Ovary (tissue), 10 donors: ENCODE measurements at places on chromosomes 6 and 20.

DNA sequence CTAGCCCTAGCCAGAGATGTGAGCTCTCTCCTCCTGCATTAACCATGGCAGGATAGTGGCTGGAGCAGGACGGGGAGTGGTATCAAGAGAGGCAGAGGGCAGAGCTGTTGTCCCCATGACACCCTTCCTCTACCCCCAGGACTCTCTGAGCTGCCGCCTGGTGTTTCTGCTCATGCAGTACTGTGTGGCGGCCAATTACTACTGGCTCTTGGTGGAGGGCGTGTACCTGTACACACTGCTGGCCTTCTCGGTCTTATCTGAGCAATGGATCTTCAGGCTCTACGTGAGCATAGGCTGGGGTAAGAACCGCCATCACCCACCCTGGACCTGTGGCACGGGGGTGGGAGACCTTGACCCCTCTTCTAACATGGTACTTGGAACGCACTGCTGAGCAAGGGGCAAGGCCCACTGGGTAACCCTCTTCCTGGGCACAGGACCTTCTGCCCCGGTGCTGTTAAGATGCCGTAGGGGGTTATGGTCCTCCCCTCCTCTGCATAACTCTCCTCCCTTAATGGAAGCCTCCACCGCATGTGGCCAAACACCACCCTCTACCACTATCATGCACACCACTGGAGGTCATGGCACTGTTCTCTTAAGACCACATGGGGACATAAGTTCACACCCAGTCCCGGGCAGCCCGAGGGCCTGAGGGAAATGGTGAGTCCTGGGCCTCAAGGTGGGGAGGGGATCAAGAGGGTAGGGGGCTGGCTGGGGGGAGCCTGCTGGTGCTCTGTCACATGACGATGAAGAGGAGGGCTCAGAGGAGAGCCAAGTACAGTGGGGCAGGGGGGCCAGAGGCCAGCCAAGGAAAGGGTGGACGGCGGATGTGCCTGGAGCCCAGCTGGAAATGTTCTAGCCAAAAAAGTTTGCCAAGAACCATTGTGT, 25.1 kb downstream of the GLP1R start:
- no peak for DNase-seq

DNA sequence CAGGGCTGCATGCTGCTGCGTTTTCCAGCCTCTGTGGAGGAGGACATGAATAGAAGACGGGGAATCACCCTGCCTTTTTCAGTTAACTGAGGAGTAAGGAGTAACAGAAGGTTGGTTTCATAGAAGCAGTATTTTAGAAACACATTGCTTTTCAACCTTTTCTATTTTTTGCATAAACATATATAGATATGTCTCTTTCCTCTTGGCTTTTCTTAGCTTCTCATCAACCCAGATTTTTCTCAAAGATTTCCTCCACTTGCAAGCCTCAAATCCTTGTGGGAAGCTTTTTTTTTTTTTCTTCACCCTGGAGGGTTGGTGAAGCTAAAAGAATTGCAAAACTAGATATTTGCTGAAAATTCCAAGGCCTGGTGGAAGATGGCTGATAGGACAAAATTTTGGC, 6.0 kb downstream of the SLC24A3 start:
- no peak for DNase-seq

DNA sequence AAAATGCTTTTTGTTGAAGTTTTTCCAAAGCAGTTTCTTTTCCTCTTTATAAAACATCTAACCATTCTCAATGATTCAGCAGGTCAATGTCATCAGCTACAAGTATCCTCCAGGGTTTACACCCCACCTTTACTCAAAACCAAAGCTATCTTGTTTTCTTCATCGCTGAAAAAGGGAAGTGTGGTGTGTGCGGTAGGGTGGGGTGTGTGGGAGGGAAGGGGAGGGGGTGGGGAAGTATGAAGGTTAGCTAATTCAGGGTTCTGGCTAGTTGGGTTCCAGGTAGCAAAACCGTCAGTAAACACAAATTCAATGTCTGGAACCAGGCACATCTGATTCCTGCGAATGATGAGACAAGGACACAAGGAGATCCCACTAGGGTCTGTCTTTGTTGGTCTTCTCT, 189.6 kb downstream of the GJA10 start:
- DNase-seq = no peak

DNA sequence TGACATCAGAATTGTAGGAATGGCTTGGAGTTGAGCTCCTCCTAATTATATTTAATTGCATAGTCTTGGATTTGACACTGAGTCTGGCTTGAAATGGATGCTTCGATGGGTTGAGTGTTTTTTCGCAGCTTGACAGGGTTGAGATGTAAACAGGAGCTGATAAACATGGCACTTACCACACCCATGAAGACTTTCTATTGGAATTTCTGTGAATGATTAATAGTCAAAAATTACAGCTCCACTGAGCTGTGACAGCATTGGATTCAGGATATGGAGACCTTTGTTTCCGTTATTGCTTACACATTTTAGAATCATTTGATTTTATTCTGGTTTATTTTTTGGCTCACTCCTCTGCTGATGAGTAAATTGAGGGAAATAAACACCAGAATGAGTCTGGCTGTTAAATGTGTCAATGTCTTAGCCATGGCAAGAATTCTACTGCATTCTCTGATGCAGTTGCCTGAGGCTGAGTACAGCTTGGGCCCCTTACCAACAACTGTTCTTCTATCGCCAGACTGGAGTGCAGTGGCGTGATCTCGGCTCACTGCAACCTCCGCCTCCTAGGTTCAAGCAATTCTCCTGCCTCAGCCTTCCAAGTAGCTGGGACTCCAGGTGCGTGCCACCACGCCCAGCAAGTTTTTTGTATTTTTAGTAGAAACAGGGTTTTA, 128.1 kb upstream of the DOK5 start:
- DNase-seq = no peak

- DNase-seq = no peak
These were observed 551.3 kb upstream of the EPHA7 start for GRCh38 chr6:93970684-93971083.

DNA sequence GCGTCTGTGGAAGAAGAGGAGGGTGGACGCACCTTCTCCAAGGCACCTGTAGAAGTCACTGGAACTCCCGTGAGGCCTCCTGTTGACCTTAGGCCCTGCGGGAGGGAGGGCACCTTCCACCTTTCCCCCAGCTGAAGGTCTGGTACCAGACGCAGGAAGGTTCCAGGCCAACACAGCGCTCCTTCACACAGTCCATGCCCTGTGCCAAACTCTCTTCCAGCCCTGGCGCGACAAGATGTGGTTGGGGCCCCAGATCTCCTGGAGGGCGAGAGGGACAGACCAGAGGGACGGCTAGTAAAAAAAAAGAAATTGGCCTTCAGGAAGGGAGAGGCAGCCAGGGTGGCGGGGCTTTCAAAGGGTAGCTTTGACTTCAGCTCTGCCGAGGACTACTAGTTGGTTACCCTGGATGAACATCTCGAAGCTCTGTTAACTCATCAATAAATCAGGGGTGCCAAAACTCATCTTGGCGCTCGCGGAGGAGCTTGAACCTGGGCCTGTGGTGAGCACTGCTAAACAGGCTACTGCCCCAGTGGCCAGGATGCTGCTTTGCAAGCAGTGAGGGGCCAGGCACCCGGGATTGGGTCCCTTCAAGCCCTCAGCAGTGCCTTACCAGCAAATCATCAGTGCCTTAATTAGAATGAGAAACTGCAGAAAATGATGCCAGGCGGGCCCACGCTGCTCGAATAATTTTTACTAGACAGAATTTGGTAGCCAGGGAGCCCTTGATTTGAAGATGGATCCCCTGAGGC, 14.9 kb downstream of the AARS2 start:
- no peak for DNase-seq

DNA sequence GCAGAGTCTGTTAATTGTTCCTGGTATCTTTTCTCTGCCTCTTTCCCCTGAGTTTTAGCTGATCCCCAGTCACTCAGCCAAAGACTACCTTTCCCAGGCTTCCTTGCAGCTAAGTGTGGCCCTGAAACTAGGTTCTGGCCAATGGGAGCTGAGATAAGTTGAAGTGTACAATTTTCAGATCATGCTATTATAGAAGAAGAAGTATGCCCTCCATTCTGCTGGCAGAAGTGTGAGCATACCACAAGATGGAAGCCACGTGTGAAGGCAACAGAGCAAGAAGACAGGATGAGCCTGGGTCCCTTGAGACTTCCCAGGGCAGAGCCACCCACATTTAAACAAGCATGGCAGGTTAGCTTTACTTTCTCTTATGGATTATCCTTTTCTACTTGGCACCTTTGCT, 273.2 kb downstream of the HIVEP2 start:
- no peak for DNase-seq

- no peak for DNase-seq
These were observed 19.0 kb upstream of the BHLHE23 start for GRCh38 chr20:63025534-63026331.

- DNase-seq = no peak
These were observed 173.5 kb downstream of the DLL1 start for GRCh38 chr6:170117111-170117972.

DNA sequence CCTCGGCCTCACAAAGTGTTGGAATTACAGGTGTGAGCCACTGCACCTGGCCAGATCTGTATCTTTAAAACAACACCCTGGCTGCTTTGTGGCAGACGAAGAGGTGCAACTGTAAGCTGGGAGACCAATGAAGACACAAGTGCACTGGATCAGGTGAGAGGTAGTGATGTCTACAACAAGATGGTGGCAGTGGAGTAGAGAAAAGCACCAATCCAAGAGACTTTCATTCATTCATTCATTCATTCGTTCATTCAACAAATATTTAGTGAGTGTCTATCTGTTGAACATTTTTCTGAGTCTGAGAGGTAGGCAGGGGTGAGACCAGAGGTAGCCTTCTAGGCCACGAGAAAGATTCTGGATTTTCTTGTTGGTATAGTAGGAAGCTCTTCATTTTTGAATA, 36.9 kb upstream of the TTPAL start:
- DNase-seq = no peak

GRCh38 chr6:70103798-70104197, 199.1 kb downstream of the COL9A1 start:
- no peak for DNase-seq

DNA sequence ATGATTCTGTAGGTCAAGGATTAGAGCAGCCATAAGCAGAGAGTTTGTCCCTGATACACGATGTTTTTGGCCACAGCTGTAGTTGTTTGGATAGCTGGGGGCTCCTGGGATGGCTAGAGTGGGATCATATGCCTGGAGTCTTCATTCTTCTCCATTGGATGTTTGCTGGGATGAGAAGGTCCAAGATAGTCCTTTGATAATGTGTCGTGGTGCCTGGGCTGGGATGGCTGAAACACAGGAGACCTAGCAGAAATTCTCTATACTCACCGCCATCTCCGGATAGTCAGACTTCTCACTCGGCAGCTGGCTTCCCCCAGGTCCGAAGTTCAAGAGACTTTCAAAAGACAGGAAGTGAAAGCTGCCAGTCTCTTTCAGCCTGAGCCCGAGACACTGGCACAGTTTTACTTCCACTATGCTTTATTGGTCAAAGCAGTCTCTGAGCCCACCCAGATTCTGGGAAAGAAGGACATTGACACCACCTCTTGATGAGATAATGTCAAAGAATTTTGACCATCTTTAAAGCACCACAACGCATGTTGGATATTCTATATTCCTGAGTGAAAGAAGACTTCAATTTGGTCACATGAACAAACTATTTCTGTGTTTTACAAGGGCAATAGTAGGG, 16.0 kb downstream of the MARCKS start:
- DNase-seq = peak; percentile 22

- peak; percentile 86 for DNase-seq
These were observed 917 bp upstream of the TEAD3 start for GRCh38 chr6:35497571-35498421.
